NCI-H524 treated with DMSO at 0.1 percent for 48 hours (cell line): ENCODE measurements at places on chromosomes 7 and 10.
A peak's percentile ranks its signal among the peaks of the same experiment; 100 is the strongest.

DNA sequence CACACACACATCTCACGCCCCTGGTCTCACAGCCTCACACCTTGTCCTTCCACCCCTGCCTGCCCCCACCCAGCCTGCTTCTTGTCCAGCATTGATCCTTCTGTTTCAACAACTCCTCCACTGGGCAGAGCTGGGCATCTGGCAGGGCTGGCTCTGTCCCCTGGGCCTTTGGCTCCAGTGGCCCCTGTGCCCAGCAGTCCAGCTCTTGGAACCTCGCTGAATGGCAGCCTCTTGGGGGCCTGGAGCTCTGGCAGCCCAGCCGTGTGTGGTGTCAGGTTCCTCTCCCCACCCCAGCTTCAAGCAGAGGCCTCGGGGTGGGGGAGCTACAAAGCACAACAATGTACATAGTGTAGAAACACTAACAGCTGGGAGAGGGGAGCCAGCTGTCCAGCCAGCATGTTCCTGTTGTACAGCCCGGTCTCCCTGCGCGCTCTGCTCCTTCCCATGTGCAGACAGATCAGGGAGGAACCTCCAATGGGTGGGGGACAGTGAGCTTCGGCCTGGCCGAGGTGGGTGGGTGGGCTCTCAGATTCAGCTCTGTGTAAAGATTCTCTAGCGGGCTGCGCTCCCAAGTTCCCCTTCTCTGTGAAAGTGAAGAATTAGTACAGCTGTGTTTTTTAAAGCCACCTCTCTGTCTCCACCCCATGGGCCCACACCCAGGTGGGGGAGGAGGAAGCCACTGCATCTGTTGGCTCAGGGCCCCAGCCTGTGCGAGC lies 19.4 kb downstream of the ZMIZ2 start:
- peak; percentile 93 for DNase-seq

DNA sequence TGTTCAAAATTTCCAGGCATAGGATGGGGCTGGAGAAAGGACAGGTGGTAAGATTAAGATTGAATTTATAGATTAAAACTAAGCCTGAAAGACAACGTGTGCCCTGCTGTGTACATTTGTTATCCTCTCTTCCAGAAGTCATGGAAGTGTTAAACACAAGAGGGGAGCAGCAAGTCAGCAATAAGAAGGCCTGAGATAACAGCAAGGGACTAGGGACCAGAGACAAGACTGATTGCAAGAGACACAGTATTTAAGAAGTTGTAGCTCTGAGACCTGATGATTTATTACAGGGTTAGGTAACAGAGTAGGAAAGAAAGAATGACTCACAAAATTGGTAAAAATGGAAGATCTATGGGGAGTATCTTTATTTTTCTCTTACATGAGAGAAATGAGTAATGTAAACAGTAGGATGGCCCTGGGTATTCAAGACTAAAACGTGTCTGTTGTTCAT lies 55.7 kb upstream of the COL1A2 start:
- peak; percentile 14 for DNase-seq

GRCh38 chr7:108869070-108869469 lies 299.4 kb downstream of the DNAJB9 start:
- DNase-seq, result no peak

GRCh38 chr7:43208242-43208641 lies 95.8 kb downstream of the HECW1 start:
- no peak for DNase-seq

DNA sequence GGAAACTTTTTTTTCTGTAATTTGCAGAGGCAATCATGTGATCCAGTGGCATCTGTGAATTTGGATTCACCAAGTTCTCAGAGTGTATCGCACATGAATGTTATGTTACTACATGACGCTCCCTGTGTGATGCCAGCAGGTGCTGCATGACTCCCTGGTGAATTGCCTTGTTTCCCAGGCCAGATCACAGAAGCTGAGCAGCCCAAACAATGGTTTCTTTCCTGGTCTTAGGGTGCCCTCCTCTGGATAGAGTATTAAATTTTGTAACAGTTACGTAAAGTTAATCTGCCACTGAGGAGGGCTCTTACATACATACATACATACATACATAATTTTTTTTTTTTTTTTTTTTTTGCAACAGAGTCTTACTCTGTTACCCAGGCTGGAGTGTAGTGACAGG lies 3.6 kb downstream of the ZSCAN21 start:
- DNase-seq, result peak; percentile 42

GRCh38 chr7:99308461-99309074 lies 17.1 kb upstream of the ARPC1A start:
- DNase-seq, result no peak

DNA sequence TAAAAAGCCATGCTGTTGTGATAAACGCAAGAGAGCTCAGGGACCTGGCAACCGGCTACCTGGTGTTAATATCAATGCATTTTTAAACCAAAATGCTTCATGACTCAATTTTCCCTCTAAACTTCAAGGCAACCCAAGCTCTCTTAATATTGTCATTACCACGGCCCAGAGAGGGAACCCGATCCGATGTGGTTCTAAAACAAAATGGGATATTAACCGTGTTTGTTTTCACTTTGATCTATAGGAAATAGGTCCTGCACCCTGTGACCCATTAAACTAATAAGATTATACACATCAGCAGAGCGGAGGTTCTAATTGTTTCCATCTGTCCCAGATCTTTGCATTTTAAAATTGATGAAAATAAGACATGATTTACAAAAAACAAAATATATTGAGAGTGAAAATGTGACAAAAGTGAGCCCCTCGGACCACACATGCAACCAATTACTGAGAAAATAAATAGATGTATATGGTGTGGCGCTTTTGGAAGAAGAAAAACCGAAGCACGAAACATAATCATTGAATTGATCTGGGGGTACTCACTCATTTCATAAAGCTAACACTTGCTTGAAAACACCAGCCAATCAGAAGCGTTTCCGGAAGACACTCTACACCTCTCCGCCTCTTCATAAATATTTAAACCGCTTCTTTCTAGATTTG lies 290.3 kb upstream of the NFE2L3 start:
- DNase-seq, result peak; percentile 72

DNA sequence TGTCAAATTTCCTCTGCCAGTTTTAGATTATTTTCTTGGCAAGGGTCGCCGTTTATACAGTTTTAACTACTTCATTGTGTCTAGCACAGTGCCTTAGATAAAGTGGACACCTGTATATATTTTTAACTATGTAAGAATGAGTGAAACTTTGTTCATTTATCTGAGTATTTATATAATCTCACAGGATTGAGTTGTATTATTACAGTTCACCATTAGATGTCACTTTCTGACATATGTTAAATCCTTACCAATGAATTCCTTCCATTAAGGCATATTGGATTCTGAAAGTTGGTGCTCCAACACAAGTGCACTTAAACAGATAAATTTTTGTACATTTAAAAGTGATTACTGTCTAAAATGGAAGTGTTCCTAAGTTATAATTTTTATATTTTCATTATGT lies 43.0 kb downstream of the ZMYND11 start:
- no peak for DNase-seq

DNA sequence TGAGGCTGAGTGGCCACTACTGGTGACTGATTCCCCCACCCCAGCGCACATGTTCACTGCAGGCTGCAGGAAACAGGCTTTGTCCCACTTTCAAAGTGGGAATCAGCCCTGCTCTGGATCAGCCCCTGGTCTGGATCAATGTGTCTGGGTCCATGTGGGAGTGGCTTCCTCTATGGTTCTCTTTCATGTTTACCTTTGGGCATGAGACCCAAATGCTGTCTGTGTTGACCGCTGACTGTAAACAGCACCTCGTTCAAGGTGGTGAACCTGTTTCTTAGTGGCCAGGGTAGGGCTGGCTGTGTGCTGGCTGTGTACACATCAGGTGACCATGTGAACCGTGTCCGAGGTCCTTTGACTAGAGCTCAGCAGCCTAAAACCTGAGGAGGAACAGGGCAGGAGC lies 121.8 kb downstream of the CAMK1D start:
- no peak for DNase-seq

- DNase-seq, result no peak
These were observed 104.0 kb upstream of the IMMP2L start for GRCh38 chr7:111666260-111666659.

DNA sequence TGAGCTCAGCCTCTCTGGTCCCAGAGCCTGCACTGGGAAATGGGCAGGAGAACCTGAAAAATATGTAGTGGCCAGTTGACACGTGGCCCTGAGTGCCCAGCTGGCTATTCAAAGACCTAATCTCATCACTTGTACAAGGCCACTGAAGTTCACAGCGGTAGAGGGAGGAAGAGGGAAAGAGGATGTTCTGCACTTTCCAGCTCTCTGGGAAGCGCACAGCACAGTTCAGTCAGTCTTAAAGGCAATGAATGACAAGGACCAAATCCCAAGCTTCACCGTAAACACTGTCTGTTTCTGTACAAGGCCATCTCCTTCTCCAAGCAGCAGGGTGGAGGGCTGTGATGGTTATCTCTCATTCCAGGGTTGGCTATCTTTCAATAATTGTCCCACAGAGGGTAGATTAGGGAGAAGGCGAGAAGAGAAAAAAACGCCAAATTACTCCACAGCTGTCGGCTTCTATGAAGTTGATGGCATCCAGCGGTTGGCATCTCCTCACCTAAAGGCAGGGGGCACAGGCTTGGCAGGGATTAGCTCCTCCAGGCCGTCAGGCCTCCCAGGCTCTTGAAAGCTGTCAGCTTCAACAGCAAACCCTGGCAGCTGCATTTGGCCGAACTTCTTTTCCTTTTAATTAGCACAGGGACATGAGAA lies 10.6 kb downstream of the SFMBT2 start:
- DNase-seq, result no peak

DNA sequence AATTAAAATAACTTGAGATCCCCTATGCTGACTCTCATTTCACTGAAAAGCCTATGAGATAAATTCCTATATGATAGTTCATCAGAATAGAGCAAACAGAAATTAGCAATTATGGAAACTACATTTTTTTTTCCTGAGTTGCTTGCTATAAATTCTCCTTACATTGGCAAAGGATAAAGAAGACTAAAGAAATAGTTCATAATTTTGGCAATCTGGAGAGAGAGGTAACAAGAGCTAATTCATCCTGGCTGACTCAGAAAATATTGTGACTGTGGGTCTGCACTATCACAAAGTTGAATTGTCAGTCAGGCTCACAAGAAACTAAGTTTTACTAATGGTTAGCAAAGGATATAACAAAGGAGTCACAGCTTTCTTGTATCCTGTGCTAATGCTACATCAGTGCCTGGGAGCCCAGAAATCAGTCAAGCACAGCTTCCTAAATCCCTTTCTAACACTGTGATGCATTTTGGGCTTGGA lies 483.0 kb downstream of the MAGI2 start:
- DNase-seq, result no peak

- DNase-seq, result no peak
These were observed 14.8 kb upstream of the CD36 start for GRCh38 chr7:80623503-80624252.

GRCh38 chr7:138316421-138317043 lies 143.5 kb upstream of the TRIM24 start:
- DNase-seq, result no peak

DNA sequence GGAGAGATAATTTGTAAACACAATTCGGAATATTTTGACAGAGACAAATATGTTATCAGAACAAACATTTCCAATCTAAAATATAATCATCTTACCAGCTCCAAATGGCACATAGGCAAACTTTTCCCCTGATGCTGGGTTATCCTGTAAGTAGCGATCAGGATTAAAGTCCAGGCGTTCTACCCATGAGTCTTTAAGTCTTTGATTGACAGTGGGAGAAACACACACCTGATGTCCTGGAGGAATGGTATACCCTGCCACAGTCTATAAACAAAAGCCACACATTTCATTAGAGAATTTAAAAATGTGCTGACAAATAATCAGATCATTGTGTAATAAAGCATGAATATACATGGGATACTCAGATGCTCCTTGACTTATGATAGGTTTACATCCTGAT lies 17.3 kb downstream of the CYP51A1 start:
- DNase-seq, result no peak

GRCh38 chr10:124086787-124087671 lies 6.4 kb downstream of the CHST15 start:
- DNase-seq, result no peak

GRCh38 chr7:21967598-21968003 lies 21.9 kb upstream of the CDCA7L start:
- DNase-seq, result no peak

- no peak for DNase-seq
These were observed 74.2 kb downstream of the MINPP1 start for GRCh38 chr10:87578842-87579401.

GRCh38 chr7:116575853-116576252 lies 51.0 kb downstream of the CAV1 start:
- no peak for DNase-seq

DNA sequence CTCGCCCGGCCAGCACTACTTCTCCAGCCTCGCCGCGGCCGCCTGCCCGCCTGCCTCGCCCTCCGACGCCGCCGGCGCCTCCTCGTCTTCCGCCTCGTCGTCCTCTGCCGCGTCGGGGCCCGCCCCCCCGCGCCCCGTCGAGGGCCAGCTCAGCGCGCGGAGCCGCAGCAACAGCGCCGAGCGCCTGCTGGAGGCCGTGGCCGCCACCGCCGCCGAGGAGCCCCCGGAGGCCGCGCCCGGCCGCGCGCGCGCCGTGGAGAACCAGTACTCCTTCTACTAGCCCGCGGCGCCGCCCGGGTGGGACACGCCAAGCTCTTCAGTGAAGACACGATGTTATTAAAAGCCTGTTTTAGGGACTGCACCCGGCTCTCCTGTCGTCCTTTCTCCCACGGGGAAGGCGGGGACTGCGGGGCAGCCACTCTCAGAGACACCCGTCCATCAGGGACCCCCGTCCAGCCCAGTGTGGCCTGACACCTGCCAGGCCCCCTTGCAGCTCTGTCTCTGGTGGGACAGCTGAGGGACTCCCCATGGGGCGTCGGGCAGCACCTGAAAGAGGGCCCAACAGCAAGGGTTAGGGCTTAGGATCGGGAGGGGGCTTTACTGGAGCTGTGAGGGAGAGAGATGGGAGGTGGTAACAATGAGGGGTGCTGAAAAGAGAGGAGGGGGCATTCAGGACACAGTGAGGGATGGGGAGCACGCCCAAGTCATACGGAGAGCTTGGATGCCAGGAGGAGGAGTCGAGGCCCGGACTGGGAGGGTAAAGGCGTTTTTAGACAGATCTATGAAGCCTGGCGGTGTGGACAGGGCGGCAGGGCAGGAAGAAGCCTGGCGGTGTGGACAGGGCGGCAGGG lies 34.7 kb downstream of the SPDYE6 start:
- no peak for DNase-seq

DNA sequence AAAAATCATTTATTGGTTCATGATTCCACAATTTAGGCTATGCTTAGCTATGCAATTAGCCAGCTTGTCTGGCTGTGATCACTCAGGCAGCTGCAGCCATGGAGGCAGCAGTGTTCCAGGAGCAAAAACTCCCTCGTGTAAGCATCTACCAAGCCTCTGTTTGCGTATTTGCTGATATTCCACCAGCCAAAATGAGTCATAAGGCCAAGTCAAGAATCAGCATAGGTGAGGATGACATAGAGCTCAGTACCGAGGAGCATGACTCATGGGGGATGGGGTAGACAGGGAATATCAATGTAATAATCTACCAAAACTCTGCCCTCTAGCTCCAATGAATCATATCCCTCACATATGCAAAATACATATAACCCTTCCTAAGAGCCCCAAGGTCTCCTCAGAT lies 63.3 kb downstream of the IMMP2L start:
- DNase-seq, result no peak
